ENCODE measurements at places on chromosomes 6 and 20. TPM values are rescaled to one million over a fixed set of nuclear protein-coding genes. Genes with fewer than 3 reads are reported as not detected.

- DNase-seq = peak; percentile 35
These were observed 130.0 kb downstream of the BTBD9 start for GRCh38 chr6:38509713-38510112.

DNA sequence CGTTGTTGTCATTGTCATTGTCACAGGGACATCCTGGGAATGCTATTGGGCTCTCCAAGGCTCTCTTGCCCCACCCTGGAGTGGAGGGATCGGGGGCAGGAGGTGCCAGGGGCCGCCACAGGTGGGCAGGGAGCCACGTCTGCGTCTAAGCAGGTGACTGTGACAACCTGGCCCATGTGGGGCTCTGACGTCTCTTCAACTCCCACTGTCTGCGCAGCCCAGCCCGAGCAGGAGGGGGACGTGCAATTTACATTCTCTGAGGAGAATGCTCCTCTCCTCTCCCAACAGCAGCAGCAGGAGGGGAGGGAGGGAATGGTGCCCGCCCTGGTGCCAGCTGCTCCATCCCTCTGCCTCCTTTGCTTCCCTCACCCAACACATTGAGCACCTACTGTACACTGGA, 50.1 kb downstream of the GRM4 start:
- no peak for DNase-seq

GRCh38 chr20:15239542-15240206, 902.3 kb upstream of the FLRT3 start:
- no peak for DNase-seq

- DNase-seq = no peak
These were observed 817 bp upstream of the SLCO4A1 start for GRCh38 chr20:62641321-62642050.

Gene ACTL10
- total RNA-seq = not detected

Gene BPHL
- total RNA-seq = 29.6 TPM

- peak; percentile 74 for DNase-seq
These were observed 74.0 kb downstream of the PTPRA start for GRCh38 chr20:2946988-2947961.

Gene ZKSCAN8
- 19.5 TPM for total RNA-seq

DNA sequence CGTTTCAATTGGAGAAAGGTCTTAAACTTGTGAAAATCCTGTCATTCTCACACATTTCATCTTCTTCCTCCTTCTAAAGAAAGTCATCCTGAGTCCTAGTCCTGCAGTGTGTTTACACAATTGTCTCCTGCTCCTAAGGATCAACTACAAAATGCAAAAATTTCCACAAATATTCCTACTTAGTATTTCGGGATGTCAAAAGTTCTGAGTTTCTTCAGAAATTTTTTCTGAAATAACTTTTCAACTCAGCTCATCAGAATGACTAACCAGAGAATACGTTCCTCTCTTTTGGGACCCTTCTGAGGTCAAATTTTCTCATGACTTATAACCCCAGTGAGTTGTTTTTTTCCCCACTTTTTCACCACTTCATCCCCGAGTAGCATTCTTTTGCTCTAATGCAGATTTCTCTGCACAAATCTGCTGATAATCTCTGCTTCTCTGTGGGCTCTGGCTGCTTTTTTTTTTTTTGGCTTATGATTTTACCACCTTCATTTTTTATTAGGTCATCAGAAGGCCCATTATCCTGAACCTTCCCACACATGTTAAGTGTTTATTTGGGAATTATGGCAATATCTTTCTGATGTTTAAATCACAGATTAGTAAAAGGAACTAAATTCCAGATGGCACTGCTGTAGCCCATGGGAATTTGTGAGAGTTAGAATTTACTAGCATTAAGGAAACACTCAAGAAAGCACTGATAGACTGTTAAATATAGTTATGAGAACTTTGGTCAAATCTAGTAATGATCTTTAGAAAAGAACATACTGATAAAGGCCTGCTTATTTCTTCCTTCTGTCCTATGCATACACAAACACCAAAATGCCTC, 41.4 kb downstream of the MAP3K5 start:
- DNase-seq = no peak

DNA sequence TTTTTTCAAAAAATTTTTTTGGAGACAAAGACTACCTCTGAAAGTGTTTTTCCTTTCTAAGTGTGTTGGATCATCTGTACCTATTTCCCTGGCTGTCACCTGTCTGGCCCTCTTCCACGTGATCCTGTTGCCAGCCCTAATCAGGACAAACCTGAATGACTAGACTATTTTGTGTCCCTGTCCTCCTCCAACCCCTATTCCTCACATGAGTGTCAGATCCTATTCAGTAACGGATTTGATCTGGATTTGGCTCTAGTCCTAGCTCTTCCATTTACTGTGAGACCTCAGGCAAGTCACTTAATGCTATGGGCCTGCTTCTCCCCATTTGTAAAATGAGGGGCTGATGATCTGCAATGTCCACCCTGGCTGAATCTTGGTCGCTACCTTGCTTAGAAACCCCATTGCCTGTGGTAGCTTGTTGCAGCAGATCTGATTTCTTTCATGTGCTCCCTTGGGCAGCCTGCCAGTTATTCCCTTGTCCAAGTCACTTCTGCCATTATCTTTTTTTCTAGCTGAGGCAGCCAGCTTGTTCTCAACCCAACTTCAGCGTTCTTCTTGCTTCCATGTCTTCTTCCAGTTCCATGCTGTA, 4.8 kb downstream of the PHF20 start:
- DNase-seq = no peak

DNA sequence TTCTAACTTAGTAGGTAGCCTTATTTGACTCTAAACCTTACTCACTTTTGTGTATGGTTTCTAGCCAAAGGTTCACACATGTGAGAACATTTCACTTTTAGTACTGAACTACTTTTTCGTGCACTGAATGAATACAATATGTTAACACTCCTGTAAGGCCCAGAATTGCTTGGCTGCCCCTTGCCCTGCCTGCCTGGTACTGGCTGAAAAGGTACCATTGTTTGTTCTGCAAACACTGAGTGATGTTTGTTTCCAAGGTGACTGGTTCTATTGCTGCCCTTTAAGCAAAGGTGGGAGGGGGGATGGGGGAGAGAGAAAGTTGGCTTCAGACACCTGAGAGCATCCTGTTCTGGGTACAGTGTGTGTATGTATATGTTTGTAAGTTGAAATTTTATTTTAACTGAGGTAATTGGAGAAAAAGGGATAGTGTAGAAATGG, 31.2 kb downstream of the RREB1 start:
- DNase-seq = no peak

- peak; percentile 96 for DNase-seq
These were observed at the start of gene SDHAF4 for GRCh38 chr6:70566751-70567382. Gene SDHAF4, plus strand, starts transcription at chr6:70566930. Its CDS starts 11 bp downstream, at chr6:70566941.

DNA sequence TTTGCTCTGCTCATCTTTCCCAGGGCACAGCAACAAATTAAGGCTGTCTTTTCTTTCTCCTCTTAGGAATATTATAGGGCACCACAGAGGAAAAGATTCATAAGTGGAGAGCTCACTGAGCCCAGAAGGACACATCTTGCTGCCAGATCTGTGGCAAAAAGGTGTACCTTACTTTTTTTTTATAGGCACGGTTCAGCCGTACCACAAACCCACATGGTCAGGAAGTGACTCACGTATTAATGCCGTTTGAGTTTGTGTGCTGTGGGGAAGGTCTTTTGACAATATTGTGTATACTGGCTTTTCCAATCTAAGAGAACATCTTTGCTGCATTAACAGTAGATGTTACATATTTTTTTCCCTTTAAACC, 28.4 kb downstream of the PAQR8 start:
- DNase-seq = no peak

DNA sequence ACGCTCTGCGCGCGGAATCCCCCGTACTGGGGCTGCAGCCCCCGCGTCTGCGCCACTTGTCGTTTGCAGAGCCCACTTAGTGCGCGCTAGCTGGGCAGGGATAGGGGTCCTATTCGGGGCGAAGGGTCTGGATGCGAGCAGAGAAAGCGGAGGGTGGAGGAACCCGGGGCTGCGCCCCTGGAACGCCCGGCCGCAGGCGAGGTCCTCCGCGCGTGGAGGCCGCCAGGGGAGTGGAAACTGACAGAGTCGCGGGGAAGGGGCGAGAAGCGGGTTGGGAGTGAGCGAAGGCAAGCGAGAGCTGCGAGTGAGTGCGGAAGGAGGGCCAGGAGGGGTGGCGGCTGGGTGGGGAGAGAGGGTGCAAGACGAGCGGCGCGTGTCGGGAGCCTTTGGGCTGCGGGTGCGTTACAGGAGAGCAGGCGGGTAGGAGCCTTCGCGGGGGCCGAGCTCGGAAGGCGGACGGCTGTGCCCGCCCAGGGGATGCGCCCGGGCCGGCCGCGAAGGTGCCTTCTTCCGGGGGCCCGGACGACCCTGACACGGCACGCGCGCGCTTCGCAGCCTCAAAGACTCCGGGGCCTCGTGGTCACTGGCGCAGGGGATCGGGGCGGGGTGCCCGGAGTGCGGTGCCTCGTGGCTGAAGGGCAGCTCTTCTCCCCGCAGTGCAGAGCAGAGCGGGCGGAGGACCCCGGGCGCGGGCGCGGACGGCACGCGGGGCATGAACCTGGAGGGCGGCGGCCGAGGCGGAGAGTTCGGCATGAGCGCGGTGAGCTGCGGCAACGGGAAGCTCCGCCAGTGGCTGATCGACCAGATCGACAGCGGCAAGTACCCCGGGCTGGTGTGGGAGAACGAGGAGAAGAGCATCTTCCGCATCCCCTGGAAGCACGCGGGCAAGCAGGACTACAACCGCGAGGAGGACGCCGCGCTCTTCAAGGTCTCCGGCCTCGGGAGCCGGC, 1.2 kb downstream of the IRF4 start:
- DNase-seq = no peak

- DNase-seq = no peak
These were observed 8.7 kb upstream of the TRIM39 start for GRCh38 chr6:30317913-30318589.

DNA sequence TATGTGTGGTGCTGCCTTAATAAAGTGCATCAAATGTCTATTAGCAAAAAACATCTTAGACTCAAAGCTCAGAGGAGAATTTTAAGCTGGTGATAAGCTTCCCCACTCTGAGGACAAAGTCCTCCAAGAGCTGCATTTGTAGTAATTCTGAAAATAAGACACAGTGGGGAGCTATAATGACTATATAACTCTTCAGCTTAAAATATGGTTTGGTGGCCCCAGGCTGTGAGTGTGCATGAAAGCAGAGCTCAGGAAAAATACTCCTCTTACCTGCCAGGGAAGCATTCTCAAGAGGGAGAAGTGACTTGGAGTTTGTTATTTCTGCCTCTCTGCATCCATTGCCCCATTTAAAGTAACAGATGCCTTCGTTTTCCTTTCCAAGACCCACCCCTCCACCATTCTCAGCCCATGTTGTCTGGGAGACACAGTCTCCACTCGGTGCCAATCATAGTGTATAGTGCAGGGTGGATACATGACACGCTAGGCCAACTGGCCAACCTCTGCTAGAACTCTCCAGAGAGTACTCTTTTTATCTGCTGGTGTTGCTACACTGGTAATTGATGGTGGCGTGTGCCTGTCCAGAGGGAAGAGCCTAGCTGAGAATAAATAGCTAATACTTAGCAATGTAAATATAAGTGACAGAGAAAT, 229.2 kb downstream of the PHF3 start:
- no peak for DNase-seq

DNA sequence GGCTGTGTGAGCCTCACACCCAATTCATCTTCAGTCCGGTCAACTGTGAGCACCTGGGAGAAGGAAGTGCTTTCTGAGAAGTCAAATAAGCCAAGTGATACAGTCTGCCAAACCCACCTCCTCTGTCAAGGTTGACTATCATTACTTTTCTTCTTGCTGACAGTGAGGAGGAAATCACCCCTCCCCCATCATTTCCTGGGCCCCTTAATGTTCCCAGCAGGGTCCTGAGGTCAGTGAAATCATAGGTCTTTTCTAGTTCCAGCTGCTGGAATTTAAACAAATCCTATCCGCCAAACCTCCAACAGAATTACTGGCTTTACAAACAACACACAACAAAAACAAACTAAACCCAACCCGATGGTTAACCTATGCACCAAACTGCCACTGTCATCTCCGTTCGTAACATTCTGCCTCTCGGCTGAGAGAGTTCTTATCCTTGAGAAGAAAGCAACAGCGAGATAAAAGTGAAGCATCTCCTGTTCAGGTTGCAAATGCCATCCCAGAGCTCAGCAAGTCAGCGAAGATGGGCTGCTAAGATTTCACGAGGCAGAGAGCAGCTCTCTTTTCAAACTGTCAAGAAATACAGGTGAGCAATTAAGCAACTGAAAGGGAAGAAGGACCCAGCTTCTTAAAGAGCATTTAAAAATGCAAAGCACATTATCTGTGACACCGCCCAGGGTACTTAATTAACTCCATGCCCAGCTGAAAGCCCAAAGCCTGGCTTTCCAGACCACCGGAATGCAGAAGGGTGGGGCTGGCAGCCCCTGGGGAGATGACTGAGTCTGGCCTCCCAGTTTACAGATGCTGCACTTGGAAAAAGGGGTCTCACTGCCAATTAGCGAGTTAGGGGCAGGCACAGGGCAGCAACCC, 24.7 kb downstream of the GFOD1 start:
- no peak for DNase-seq

- DNase-seq = no peak
These were observed 225.6 kb upstream of the JARID2 start for GRCh38 chr6:15020119-15020770.

GRCh38 chr6:110295451-110296165, 62.5 kb downstream of the METTL24 start:
- DNase-seq = no peak

Gene ADGB
- total RNA-seq = 0.48 TPM

DNA sequence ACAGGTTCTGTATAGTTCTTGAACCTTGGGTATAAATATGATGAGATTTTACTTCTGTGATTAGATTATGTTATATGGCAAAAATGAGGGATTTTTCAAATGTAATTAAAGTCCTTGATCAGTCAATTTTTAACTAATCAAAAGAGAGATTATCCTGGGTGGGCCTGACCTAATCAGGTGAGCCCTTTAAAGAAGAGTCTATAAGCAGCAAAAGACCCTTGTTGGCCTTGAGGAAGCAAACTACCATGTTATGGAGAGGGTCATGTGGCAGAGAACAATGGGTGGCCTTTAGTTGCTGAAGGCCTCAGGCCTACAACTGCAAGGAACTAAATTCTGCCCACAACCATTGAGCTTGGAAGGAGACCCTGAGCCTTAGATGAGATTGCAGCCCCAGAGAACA, 102.5 kb upstream of the RIPOR2 start:
- DNase-seq = no peak

GRCh38 chr6:139905404-139906052, 531.1 kb upstream of the CITED2 start:
- peak; percentile 71 for DNase-seq

DNA sequence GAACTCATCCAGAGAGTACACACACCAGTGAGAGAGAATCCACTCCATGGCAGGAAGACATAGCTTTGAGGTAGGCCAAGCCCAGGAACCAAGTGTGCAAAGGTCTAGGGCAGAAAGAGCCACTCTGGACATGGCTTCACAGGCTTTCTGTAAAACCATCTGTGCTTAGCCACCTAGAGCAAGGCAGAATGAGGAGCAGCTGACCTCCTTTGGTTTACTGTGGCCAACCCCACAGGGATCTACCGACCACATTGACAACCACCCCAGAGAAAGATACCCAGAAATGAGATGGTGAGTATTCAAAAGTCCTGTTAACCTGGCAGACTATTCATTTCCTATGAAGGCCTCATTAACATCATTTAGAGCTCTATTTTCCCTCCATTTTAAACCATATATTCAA, 10.5 kb downstream of the ZHX3 start:
- no peak for DNase-seq
